ENCODE measurements at places on chromosomes 16 and 17. TPM values are rescaled to one million over a fixed set of nuclear protein-coding genes. Genes with fewer than 3 reads are reported as not detected.

Gene FBXL16
- 50.2 TPM for total RNA-seq

Gene CHST5
- not detected for total RNA-seq

Gene TEKT1
- total RNA-seq, result not detected

Gene KRTAP9-4
- not detected for total RNA-seq

GRCh38 chr17:82940226-82941020 is 100.6 kb upstream of the ZNF750 start:
- DNase-seq, result no peak

- DNase-seq, result no peak
Measured at GRCh38 chr17:36048066-36048465, 16.0 kb upstream of the CCL18 start.

DNA sequence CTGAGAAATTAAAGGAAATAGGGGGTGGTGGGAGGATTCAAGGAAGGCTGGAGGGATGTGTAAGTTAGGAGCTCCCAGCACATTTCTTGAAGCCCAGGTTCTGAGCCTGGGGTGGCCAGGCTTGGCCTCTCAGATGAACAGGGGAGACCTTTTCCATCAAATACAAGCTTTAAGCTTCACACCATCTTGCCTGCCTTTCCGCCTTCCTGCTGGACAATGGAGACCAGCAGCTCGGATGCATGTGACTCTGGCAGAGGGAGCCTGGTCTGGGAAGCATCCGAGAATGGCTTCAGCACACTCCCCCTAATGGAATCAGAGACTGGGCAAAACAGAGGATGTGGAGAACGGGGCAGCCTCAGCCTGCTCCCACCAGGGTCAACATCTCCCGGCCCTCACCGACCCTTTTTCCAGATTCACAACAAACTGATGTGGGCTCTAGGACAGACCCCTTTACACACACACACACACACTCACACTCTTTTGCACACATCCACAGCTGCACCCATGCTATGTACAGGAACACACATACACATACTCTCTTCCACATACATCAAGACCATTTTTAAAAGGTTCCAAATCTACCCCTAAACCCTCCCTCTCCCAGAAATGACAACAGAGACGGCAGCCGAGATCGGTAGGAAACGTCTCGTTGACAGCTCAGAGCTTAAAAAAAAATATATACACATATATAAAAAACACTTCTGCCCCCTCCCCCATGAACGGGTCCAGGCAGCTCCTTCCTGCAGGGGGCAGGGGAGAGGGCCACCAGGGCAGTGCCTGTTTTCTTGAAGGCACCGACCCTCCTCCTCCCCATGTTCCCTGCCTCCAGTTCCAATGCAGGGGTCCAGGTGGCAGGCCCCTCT is 6.5 kb upstream of the ATXN7L3 start:
- DNase-seq, result no peak

DNA sequence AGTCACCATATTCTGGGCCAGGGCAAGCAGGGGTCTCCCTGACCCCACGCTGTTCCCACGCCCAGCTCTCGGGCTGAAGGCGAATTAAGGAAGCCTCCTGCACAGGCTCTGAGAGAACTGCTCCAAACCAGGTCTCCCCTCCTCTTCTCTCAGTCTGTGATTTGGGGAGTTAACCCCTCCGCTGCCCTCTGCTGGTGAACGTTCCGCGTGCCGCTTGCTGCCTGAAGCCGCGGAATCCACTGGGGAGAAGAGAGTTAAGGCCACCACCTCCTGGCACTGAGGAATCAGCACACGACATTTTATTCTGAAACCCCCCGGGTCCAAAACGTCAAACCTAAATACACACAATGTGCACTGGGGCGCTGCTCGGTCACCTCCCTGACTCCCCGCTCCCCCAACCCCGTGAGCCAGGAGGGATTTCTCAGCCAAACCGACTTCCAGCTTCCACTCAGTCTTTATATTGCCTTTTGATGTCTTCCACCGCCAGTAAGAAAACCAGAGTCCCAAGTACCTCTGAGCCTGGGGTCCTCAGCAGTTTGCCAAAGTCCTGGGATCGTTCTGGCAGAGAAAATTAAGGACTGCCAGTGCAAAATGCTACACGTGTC is 54.4 kb upstream of the RCVRN start:
- DNase-seq, result no peak

DNA sequence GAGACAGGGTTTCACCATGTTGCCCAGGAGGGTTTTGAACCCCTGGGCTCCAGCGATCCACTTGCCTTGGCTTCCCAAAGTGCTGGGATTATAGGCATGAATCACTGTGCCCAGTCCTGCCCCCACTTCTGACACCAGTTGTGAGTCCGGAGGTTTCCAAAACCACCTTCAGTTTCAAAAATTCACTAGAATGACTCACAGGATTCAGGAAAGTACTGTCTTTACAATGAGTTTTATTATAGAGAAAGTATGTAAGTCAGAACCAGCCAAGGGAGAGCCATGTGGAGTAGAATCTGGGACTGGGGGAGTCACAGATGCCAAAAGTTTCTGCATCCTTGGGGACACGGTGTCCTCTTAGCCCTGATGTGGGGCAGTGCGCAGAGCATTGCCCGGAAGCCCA is 55.1 kb downstream of the PLD6 start:
- DNase-seq, result no peak

- DNase-seq, result no peak
Measured at GRCh38 chr17:59783221-59784047, 76.0 kb downstream of the VMP1 start.

DNA sequence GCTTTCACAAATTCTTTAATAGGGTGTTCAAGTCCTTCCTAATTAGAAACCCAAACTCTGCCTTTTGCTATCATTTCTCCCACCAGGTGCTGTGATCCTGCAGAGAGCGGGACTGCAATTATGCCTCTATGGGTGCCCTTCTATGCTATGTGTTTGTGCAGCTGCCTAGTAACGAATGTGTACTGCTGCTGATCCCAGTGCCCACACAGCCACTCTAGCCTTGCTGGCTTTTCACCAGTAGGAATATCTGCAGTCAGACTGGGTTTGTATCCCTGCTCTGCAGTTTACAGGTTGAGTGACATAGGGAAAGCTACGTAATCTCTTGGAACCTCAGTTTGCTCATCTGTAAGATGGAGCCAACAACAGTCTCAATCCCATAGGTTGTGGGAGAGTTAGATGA is 179.6 kb upstream of the IRX3 start:
- DNase-seq, result no peak

DNA sequence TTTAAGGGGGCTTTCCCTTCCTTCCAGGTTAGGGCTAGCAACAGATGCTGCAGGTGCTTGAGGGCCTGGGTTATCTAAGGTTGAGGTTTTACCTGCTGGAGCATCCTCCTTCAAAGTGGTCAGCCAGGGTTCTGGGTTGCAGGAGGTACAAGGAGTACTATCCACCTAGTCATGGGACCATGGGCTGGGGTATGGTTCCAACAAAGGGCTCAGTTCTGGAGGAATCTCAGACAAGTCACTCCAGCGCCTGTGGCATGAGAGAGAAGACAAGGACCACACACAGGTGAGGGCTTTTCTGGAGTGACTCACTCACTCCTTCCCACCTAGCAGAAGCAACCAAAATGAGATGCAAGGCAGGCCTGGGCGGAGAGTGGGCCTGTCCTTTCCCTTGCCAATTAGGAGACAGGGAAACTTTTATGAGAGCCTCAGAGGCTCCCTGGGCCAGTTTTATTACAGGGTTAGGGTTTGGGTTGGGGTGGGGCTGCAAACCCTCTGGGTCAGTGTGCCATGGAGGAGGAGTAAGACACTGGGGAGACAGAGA is 2.2 kb downstream of the MYO19 start:
- DNase-seq, result no peak

GRCh38 chr16:16988963-16989362 is 481.8 kb downstream of the XYLT1 start:
- no peak for DNase-seq

DNA sequence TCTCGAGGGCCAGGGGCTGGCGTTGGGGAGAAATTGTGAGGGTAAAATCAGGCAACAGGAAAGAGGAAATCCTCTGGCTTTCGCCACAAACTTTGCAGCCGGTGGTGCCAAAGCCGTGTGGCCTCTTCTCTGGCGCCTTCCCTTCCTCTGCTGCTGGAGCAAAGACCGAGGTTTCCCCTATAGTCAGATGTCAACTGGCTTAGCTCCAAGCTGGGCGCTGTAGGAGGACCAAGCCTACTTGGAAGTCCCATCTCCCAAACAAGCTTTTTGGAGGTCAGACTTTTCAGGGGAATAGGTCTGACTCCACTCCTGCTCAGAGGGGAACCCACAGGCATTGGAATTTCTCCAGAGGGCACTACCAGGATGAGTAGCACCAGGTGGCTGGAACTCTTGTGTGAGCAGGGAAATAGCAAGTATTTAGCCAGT is 5.0 kb downstream of the IGFBP4 start:
- DNase-seq, result no peak

- no peak for DNase-seq
Measured at GRCh38 chr16:70770291-70770625, 30.7 kb downstream of the VAC14 start.

- no peak for DNase-seq
Measured at GRCh38 chr16:79431923-79432322, 168.6 kb downstream of the MAF start.

- no peak for DNase-seq
Measured at GRCh38 chr17:77531002-77531401, 390.2 kb downstream of the SEC14L1 start.

DNA sequence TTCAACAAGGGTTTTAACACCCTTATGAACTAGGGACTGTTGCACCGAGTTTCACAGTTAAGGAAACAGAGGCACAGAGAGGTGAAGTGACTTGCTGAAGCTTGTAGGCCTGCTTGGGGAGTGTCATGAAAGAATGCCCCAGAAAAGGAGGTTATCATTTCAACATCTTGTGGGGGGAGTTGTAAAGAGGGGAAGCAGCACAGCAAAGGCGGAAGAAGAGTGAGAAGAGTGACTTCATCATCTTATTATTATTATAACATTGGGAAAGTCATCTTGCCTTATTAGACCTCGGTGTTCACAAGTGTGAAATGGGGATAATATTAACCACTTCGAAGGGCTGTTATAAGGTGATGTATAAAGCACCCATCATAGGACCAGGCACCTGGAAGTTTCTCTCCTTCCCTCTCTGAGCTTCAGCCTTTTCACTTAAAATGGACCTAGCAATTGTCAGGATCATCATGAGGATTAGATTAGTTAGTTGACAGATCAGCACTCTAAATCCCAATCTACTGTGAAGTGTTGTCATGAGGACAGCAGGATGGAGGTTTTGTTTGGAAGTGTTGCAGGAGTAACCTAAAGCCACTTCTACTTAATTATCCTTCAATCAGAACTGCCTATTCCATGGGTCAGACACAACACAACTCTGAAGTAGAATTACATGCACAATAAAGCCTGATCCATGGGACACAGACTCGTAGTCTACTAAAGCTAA is 2.3 kb downstream of the CCL4 start:
- no peak for DNase-seq

GRCh38 chr16:55570159-55570558 is 3.7 kb downstream of the CAPNS2 start:
- DNase-seq, result no peak

DNA sequence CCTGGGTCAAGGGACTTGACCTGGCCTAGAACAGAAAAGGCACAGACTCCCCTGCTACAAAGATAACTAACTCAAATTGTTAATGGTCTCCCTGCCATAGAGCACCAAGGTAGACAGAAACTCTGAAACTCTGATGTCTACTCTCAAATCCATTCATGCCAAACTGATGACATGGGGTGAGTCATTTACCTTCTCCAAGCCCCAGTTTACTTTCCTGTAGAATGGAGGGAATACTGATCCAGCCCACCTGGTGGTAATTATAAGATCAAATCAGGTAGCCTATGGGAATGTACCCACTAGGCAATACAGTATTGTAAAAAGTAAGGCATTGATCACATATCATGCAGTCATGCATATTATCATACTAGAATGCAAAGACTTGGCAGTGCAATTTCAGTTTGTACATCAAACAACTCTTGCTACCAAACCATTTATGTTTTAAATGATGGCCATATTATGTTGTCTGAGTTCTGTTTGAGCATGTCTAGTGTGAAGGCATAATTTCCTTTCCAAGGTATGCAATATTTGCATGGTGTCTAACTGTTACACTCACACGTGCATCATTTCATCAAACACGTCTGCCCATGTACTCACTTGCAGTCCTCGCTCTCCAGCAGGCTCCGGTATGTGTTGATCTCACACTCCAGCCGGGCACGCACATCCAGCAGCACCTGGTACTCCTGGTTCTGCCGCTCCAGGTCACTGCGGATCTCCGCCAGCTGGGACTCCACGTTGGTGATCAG is 3.0 kb downstream of the KRT31 start:
- DNase-seq, result no peak

- DNase-seq, result no peak
Measured at GRCh38 chr17:48795444-48796162, 21.4 kb downstream of the TTLL6 start.

- DNase-seq, result no peak
Measured at GRCh38 chr17:35104844-35105450, 14.7 kb downstream of the RAD51D start.

DNA sequence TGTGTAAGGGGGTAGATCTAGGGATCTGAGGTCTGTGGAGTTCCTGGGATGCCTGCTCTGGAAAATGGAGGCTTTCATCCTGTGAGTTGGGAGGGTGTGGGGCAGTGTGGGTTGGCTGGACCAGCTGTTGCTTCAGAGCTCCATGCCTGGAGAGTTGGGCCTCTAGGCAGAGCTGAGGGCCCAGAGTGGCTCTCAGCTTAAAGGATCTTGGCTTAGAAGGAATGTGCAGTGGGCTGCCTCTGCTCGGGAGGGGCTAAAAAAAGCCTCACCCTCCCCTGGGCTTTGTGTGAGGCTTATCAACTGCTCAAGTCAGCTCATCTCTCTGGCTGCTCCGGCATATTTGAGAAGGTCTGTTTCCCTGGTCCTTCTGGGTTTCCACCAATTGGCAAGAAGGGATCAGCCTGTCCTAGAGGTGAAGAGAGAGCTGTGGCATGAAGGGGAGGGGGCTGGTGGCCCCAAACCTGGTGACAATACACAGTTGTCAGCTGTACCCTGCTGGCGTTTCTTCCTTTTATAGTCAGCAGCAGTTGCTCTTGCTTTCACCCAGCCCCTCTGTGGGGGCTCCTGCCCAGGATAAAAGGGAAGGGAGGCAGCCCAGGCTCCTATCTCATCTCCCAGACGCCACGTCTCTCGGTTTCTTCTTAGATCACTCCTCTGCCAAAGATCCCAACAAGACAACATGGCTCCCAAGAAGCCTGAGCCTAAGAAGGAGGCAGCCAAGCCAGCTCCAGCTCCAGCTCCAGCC is at the start of gene MYL4:
TSS of gene MYL4 (plus strand) at position 605 of the 745 bp plus-strand sequence. CDS start at position 680, 75 bp downstream.
- DNase-seq, result no peak

GRCh38 chr17:17345686-17346427 is 42.7 kb downstream of the NT5M start:
- no peak for DNase-seq

GRCh38 chr16:73176577-73177013 is 128.7 kb upstream of the ZFHX3 start:
- no peak for DNase-seq

DNA sequence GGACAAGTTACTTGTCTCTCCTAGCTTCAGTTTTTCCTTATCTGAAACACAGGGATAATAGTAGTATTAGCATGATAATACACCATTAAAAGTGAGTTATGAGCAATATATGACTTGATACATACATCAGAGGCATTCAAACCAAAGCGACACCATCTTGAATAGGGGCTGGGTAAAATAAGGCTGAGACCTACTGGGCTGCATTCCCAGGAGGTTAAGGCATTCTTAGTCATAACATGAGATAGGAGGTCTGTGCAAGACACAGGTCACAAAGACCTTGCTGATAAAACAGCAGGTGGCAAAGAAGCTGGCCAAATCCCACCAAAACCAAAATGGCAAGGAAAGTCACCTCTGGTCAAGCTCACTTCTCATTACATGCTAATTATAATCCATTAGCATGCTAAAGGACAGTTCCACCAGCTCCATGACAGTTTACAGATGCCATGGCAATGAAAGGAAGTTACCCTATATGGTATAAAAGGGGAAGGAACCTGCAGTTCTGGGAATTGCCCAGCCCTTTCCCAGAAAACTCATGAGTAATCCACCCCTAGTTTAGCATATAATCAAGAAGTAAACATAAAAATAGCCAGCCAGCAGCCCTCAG is 37.2 kb upstream of the HS3ST3A1 start:
- DNase-seq, result no peak
